Fibroblast of pulmonary artery (primary cell): ENCODE measurements at places on chromosomes 7 and 10.

DNA sequence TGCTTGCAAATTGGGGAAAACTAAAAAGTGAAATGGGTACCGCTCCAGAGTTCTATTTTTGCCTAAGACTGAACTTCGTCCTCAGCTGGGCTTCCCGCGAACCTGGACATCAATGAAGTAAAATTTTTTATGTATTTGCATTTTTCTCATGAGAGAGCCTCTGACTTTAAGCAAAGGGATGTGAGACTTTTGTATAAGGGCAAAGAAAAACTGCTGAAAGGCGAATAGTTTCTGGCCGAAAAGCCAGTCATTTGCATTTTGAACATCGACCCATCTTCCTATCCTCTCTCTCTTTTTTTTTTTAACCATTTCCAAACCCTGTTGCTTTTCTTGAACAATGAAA, 573 bp downstream of the PMPCB start:
- DNase-seq: no peak

DNA sequence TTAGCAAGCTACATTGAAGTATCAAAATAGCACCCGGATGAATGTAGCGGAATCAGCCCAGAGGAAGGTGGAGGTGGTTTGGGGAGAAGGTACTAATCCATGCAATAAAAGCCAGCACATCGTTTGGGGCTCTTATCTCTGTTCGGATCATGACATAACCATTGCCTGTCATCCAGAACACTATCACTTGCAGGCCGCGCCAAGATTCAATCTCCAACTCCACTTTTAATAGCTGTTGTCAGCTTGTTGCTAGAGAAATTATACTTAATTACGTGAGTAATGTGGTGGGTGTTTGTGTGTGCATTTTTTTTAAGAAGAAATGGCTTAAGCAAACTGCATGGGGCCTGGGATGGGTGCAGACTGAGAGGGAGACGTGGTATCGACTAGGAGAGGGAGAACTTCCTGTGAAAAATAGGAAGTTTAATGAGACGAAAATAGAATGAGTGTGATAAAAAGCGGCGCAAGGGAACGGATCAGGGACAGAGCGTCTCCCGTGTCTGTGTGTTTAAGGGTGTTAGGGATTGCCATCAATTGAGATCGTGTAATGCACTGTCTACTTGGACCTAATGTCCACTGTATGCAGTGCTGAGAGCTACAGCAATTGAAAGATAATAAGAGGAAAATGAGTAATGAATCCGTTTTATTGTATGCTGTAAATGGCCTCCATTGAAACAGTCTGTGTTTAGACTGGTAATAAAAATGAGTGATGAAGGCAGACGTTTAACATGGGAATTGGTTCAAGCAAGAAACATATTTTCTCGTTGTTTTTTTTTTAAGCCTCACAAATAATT, 27.6 kb upstream of the SFMBT2 start:
- no peak for DNase-seq

GRCh38 chr7:71925663-71926062, 486.5 kb downstream of the CALN1 start:
- no peak for DNase-seq

GRCh38 chr10:115866174-115866573, 406.8 kb downstream of the GFRA1 start:
- DNase-seq: no peak

GRCh38 chr7:90181485-90181884, 27.2 kb downstream of the STEAP1 start:
- no peak for DNase-seq

DNA sequence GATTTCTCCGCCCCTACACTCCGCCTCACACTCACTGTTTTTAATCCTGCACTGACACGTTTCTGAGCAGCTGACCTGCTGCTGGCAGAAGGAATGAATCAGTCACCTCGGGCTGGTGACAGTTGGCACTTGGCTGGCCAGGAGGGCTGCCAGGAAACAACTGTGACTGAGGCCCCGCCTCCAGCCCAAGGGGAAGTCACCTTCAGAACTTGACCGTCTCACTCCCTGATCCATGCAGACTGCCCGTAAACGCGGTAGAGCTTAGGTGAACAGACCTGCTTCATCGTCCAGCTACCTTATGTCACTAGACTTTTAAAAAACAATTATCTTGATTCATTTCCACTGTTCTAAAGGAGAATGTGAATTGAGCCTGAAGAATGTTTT, 107.5 kb downstream of the DOCK1 start:
- no peak for DNase-seq

- DNase-seq: no peak
Measured at GRCh38 chr7:70301673-70302185, 703.5 kb downstream of the AUTS2 start.

DNA sequence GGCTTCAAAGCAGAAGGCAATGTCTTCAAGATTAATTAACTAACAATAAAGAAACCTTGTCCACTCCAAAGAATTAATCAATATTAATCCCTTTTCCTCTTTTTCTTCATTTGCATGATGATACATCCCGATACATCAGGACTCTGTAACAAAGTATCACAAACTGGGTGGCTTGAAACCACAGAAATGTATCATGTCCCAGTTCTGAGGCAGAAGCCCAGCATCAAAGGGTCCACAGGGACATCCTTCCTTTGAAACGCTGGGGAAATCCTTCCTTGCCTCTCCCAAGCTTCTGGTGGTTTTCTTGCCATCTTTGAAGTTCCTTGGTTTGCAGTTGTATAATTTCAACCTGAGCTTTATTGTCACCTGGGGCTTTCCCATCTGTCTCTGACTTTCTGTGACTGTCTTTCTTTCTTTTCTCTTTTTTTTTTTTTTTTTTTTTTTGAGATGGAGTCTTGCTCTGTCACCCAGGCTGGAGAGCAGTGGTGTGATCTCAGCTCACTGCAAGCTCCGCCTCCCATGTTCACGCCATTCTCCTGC, 210.2 kb upstream of the ADARB2 start:
- no peak for DNase-seq

- no peak for DNase-seq
Measured at GRCh38 chr10:21602313-21602712, 68.3 kb downstream of the MLLT10 start.

GRCh38 chr7:79553811-79554555, 100.5 kb upstream of the MAGI2 start:
- peak; percentile 59 for DNase-seq

DNA sequence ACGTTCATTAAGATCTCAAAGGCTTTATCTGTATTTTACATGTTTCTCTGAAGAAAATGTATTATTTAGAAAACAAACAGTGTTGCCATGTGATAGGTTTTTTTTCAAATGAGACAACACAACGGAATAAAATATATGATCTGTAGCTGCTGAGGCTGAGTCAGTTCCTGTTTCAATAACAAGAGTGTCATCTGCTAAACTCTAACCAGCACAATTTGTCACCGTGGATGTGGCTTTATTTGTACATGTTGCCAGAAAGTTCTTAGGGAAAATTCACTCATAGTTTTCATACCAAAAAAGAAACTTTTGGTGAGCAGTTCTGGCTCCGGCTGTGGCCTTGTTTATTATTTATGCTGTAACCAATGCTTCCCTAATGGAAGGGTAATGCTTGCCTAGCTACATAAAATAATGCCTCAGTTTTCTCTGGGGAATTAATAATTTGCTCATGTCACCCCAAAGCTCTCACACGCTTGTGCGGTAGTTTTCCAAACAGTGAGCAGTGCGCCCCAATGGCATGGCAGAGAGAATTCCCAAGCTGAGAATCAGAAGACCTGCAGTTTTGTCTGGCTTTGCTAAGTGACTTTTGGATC, 20.3 kb upstream of the KLF6 start:
- DNase-seq: peak; percentile 93

- DNase-seq: peak; percentile 69
Measured at GRCh38 chr10:119316729-119317097, 109.3 kb downstream of the GRK5 start.
